ENCODE measurements at places on chromosomes 3 and 15.

- no peak for DNase-seq
Measured at GRCh38 chr3:101865751-101866509, 16.6 kb downstream of the NFKBIZ start.

DNA sequence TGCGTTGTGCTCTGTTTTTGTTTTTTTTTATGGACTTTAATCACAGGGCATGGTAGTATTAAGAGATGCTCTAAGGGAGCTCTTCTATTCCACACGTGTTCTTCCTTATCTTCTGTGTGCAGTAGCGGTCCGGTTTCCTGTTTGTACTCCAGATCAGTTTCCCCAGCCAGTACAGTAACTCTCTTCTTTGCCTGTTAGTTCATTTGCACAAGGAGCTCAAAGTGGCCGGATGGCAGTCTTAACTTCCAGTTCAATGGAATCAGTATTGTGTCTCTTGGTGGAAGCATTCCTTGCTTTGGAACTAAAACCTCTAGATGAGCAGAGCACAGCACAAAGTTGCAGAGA lies 122.0 kb downstream of the KLF13 start:
- DNase-seq, result peak; percentile 56

GRCh38 chr15:87686339-87686738 lies 570.2 kb downstream of the NTRK3 start:
- no peak for DNase-seq

GRCh38 chr15:98996169-98996568 lies 11.4 kb downstream of the PGPEP1L start:
- no peak for DNase-seq

DNA sequence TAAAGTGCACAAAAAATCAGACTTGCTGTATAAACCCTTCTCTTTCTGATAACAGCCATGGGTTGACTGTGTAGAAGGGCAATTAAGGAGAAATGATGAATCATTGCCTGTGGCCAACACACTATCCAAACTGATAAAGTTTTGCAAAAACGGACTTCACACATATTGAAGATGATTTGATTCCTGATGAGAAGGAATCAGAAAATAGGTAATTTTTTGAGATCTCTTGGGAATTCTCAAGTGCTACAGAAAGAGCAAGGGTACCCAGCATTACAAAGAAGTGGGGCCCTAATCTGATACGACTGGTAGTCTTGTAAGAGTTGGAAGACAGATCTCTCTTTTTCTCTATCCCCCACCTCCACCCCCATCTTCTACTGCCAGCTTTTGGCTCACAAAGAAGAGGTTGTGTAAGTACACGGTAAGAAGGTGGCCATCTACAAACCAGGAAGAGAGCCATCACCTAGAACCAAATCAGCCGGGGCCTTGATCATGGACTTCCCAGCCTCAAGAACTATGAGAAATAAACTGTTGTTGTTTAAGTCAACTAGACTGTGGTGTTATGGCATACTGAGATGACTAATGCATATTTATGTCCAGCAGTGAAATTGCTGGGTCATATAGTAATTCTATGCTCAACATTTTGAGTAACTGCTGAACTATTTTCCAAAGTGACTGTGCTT lies 254.7 kb downstream of the EDEM1 start:
- DNase-seq, result peak; percentile 66

DNA sequence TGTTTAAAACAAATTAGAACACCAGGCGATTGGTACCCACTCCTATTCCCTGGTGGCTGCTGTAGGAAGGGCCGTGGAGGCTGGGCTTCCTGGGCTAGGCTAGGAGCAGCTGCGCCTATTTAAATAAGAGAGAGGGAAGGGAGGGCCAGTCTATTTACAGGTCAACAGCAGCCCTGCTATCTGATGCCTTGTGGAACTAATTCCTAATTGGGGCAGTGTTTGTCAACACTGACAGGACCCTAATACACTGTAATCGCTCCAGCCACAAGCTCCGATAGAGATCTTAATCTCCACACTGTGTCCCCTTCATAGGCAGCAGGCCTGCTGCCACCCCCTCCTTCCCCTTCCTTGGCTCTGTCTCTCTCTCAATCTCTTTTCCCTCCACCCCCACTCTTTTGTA lies 116.9 kb upstream of the SOX14 start:
- DNase-seq, result no peak

- DNase-seq, result no peak
Measured at GRCh38 chr3:157981819-157982218, 124.4 kb downstream of the SHOX2 start.

GRCh38 chr15:49134683-49135341 lies 20.6 kb downstream of the COPS2 start:
- no peak for DNase-seq

DNA sequence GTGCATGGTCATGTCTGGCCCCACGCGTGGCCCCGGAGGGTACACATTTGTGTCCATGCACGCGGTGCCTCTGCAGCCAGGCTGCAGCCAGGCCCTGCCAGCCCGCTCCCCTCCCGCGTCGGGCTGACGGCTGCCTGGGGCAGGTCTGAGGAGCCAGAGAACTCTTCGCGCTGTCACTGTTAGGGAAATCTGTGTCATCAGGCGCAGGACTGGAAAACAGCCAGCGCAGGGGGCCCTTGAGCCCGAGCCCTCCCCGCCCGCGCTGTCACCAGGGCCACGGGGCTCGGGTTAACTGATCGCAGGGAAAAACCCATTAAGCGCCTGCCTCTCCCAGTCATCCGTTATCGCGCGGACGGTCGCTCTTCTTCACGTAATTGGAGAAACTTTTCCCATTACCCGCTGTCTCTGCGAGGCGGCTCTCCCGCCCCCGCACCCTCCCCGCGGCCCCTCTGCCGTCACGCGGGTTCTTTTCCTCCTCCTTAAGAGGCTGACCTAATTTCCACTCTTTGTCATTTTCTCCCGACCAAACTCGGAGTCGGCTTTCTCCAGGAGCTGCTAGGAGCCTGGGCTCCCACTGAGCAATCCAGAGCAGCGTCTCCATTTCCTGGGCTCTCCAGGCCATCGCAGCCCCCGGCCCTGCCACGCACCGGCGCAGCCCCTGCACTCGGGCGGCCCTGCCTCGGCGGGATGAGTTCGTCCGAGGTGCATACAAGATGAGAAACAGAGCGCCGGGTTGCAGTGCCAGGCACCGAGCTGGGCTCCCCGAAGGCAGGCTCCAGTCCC lies 57.5 kb upstream of the PRR23E start:
- DNase-seq, result no peak

GRCh38 chr3:16790432-16791400 lies 94.0 kb upstream of the PLCL2 start:
- DNase-seq, result no peak

DNA sequence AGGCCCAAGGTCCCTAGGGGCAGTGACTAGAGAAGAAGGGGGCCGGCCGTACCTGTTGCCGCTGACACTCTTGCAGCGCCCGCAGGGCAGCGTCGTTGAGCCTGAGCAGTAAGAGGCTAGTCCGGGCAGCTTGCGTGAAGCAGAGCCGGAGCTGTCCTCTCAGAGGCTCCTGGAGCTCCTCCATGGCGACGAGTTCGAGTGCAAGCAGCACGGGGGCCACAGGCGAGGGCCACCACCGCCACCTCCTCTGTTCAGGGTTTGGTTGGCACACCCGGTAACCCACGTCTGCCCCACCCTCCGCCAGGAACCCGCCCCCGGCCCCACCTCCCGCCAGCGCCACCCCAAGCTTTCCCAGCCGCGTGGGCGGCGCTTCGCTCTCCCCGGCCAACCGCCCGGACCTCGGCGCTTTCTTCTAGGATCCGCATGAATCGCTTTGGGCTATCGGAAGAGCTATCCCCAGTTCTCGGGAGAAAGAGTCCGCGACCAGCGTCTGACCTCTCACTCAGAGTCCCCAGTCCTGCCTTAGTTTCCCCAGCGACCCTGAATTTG lies at the start of gene ELL3:
ELL3 (minus strand) TSS at position 249 of the 549 bp plus-strand sequence; CDS start at position 184, 65 bp downstream.
- DNase-seq, result peak; percentile 87

GRCh38 chr3:115590873-115591272 lies 32.4 kb upstream of the GAP43 start:
- DNase-seq, result no peak

GRCh38 chr15:47720555-47720954 lies 3.2 kb downstream of the SEMA6D start:
- no peak for DNase-seq

Data from hematopoietic multipotent progenitor cell treated with erythropoietin and hydrocortisone succinate and interleukin-3 and kit ligand, for 15 days (in vitro differentiated cells).